ENCODE measurements at places on chromosomes 3 and 15.

DNA sequence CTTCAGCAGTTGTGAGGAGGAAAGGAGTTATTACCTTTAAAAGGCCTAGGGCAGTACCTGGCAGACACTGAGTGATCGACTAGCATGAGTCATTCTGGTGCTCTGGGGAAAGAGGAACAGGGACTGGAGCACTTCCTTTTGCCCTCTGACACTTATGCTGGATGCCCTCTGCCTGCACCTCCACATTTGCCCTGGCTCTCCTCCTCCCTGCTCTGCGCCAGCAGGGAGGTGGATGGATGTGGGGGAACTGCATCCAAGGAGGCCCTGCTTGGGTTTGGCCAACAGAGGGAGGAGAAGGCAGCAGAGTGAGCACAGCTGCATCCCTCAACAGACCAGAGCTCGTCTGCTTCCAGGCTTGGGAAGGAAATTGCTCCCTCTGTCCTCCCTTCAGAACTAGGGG lies 75.0 kb downstream of the SEMA5B start:
- H3K36me3 ChIP-seq: no peaks in the 10 kb centered on the region
- H3K4me1 ChIP-seq: peaks cover 15% of the 10 kb centered on the region
- H3K4me3 ChIP-seq: no peak overlapping the region
- DNase-seq: no peak

GRCh38 chr3:101779047-101779821 lies at the start of gene NXPE3:
TSS of gene NXPE3 (plus strand) at chr3:101779211. CDS start at chr3:101785597, 6,386 bp downstream.
- H3K27me3 ChIP-seq: peaks cover 8% of the 10 kb centered on the region
- peak within 1 kb of the TSS; percentile 95 for H3K4me3 ChIP-seq
- H3K36me3 ChIP-seq: peaks cover 3% of the 10 kb centered on the region
- DNase-seq: peak; percentile 85
- peak within 1 kb of the TSS; percentile 75 for H3K27ac ChIP-seq

GRCh38 chr3:51382947-51383578 lies 2.0 kb upstream of the MANF start:
- no peaks in the 10 kb centered on the region for H3K27me3 ChIP-seq
- peak overlapping the region; percentile 99 for H3K27ac ChIP-seq
- peak overlapping the region; percentile 99 for H3K4me3 ChIP-seq

- peaks cover 10% of the 10 kb centered on the region for H3K4me1 ChIP-seq
- peaks cover 26% of the 10 kb centered on the region for H3K27me3 ChIP-seq
- no peak for DNase-seq
Observed at GRCh38 chr15:40247406-40247971, 8.6 kb downstream of the PAK6 start.

DNA sequence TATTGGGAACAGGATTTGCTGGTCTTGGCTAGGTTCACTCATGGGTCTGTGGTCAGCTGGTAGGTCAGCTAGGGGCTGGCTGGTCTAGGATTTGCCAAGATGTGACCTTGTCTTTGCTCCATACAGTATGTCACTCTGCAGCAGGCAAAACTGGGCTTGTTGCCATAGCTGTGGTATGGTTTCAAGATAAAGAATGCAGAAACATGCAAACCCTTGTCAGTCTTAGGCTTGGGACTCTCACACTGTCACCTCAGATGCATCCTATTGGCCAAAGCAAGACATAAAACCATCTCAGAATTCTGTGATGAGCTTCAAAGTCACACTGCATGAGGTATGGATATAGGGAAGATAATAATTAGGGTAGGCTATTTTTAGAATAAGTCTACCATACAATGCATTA lies 66.6 kb upstream of the TBC1D5 start:
- no peak overlapping the region for H3K27ac ChIP-seq
- no peak for DNase-seq
- no peak overlapping the region for H3K4me3 ChIP-seq
- H3K36me3 ChIP-seq: no peaks in the 10 kb centered on the region

GRCh38 chr3:140022066-140022770 lies 87.2 kb downstream of the CLSTN2 start:
- H3K27me3 ChIP-seq: peaks cover 34% of the 10 kb centered on the region
- no peaks in the 10 kb centered on the region for H3K36me3 ChIP-seq
- peak overlapping the region; percentile 0 for H3K27ac ChIP-seq
- DNase-seq: no peak
- peaks cover 7% of the 10 kb centered on the region for H3K4me1 ChIP-seq

GRCh38 chr15:82625136-82625535 lies 22.0 kb downstream of the CPEB1 start:
- H3K4me3 ChIP-seq: no peak overlapping the region
- H3K27ac ChIP-seq: no peak overlapping the region
- H3K27me3 ChIP-seq: peaks cover 7% of the 10 kb centered on the region
- no peaks in the 10 kb centered on the region for H3K36me3 ChIP-seq
- DNase-seq: no peak

- peaks cover 27% of the 10 kb centered on the region for H3K4me1 ChIP-seq
- peak overlapping the region; percentile 76 for H3K27ac ChIP-seq
- no peaks in the 10 kb centered on the region for H3K27me3 ChIP-seq
- DNase-seq: no peak
Observed at GRCh38 chr15:101288905-101289513, 6.0 kb downstream of the SNRPA1 start.

DNA sequence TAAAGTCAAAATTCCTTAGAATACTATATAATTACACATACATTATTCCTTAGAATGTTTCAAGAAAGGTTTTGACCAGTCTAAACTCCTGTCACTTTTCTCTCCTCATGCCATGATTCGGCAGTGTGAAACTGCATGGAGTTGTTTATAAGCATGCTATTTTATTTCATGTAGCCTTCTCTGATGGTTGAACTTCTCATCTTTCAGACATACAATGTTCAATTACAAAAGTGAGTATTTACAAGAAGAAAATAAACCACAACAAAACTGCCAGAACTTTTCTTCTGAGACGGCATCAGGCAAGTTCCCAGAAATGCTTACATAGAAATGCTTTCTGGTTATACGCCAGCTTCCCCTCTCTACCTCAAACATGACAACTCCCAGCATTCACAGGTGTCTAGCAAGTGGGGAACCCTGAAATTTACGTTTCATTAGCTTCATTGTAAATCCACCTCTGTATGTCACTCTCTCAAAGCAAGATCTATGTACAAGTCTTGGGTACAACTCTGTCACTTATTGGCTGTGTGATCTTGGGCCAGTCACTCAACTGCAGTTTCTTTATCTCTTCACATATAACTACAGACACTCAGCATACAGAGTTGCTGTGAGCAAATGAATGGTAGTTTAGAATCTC lies 42.7 kb downstream of the HDGFL3 start:
- H3K27me3 ChIP-seq: no peaks in the 10 kb centered on the region
- no peak overlapping the region for H3K27ac ChIP-seq
- peaks cover 3% of the 10 kb centered on the region for H3K4me1 ChIP-seq
- no peak overlapping the region for H3K4me3 ChIP-seq
- no peak for DNase-seq

GRCh38 chr15:71281256-71281655 lies 166.0 kb downstream of the THSD4 start:
- no peaks in the 10 kb centered on the region for H3K27me3 ChIP-seq
- no peak for DNase-seq
- no peak overlapping the region for H3K27ac ChIP-seq
- H3K4me1 ChIP-seq: peaks cover 30% of the 10 kb centered on the region
- H3K4me3 ChIP-seq: no peak overlapping the region
- peaks cover 3% of the 10 kb centered on the region for H3K36me3 ChIP-seq

DNA sequence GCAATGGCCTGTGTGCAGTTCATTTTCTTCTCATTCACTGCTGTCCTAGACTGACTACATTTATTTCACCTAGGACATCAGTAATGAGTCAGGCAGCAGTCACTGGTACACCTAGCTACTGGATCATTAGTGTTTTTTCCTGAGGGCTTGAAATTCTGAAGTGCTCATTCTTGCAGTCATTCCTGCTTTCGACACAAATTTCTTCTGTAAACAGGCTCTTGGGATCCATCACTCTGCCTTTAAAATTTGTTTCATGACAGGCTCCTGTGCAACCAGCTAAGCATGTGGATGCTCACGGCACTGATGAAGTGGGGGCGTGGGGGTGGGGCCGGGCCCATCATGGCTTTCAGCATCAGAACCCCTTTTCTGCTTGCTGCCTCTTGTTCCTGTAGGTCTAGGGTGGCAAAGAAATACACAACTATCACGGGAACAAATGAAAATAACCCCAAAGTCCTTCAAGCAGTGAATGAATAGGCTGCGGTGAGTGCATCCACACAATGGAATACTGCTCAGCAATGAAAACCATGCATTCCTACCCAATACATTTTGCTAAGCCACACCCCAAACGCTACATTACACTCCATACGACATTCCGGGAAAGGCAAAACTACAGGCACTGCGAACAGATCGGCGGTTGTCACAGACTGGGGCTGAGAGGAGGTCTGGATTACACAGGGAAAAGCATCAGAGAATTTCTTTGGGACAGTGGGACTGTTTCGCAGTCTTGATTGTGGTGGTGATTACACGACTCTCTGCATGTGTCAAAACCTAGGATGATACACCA lies 9.3 kb upstream of the MELTF start:
- peaks cover 3% of the 10 kb centered on the region for H3K36me3 ChIP-seq
- no peak overlapping the region for H3K4me3 ChIP-seq
- DNase-seq: no peak
- no peaks in the 10 kb centered on the region for H3K4me1 ChIP-seq
- H3K27ac ChIP-seq: no peak overlapping the region

- DNase-seq: no peak
- H3K27me3 ChIP-seq: no peaks in the 10 kb centered on the region
- H3K4me1 ChIP-seq: no peaks in the 10 kb centered on the region
- peak overlapping the region; percentile 92 for H3K27ac ChIP-seq
- H3K4me3 ChIP-seq: no peak overlapping the region
Observed at GRCh38 chr15:93121973-93122910, 33.2 kb upstream of the RGMA start.

GRCh38 chr15:91055548-91056331 lies 33.3 kb upstream of the VPS33B start:
- no peak overlapping the region for H3K4me3 ChIP-seq
- H3K27me3 ChIP-seq: peaks cover 73% of the 10 kb centered on the region
- no peak for DNase-seq
- no peak overlapping the region for H3K27ac ChIP-seq
- no peaks in the 10 kb centered on the region for H3K4me1 ChIP-seq

DNA sequence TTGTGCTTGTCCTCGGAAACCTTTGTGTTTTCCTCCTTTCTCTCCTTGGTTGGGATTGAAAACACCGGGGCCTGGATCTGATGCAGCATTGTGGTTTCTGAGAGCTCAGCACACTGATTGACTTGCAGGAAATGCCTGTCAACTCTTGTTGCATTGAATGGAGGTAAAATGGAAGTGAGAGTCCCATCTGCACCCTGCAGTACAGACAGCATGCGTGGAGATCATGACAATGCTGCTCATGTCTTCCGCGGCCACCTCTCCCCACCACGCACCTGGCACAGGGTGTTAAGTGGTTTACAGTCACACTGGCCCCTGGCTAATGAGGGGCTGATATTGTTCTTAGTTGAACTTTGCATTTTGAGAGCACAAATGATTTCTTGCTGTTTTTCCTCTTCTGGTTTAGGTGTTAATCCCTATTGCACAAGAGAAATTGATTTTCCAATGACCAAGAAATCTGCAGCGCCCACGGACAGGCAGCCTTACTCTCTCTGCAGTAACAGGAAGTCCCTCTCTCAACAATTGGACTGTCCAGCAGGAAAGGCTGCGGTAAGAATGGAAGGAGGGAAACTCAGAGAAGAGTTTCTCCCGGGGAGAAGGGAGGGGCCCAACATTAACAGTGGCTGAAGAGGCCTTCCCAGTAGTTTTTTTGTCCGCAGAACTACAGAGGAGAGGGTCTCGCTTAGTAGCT lies 58.5 kb downstream of the STARD5 start:
- no peaks in the 10 kb centered on the region for H3K36me3 ChIP-seq
- H3K4me1 ChIP-seq: peaks cover 16% of the 10 kb centered on the region
- H3K27ac ChIP-seq: peak overlapping the region; percentile 30
- peaks cover 31% of the 10 kb centered on the region for H3K27me3 ChIP-seq
- no peak for DNase-seq
- H3K4me3 ChIP-seq: peak overlapping the region; percentile 76

DNA sequence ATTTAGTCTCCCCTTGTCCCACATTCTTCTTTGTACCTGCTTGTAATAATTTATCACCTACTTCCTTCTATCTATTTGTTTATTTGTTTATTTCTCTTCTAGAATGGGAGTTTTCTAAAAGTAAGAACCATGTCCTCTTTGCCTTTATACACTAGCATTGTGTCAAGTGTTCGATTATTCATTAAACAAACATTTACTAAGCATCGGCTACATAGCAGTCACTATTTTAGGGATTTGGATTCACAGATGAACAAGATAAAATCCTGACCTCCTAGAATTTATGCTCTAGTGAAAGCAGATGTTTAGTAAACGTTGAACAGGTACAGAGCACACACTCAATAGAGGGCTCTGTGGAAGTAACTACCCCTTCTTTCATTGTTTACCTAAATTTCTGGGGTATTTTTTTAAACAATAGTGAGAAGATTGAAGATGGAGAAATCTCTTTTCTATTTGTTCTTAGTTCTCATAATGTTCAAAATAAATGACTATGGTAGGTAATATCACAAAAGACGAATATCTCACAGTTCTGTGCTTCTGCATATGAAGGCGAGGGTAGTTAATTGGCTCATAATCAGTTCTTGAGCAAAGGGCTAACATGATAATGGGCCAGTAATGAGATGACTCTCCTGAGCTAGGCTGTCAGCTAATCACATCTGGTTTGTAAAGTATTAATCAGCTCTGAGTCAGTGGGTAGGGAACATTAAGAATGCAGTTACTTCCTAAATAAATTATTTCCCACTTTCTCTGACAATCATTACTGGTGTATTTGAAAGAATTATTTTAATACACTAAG lies 111.9 kb downstream of the SLC9A9 start:
- H3K36me3 ChIP-seq: no peaks in the 10 kb centered on the region
- H3K4me3 ChIP-seq: no peak overlapping the region
- DNase-seq: no peak
- H3K27ac ChIP-seq: no peak overlapping the region
- no peaks in the 10 kb centered on the region for H3K27me3 ChIP-seq

GRCh38 chr3:62416144-62416543 lies 42.8 kb upstream of the FEZF2 start:
- peaks cover 27% of the 10 kb centered on the region for H3K4me1 ChIP-seq
- peaks cover 39% of the 10 kb centered on the region for H3K27me3 ChIP-seq
- no peaks in the 10 kb centered on the region for H3K36me3 ChIP-seq
- H3K27ac ChIP-seq: no peak overlapping the region
- DNase-seq: no peak
- peak overlapping the region; percentile 14 for H3K4me3 ChIP-seq

- peak overlapping the region; percentile 59 for H3K27ac ChIP-seq
- no peaks in the 10 kb centered on the region for H3K36me3 ChIP-seq
- DNase-seq: no peak
- H3K4me3 ChIP-seq: no peak overlapping the region
Observed at GRCh38 chr3:188832961-188833721, 338.6 kb upstream of the TPRG1 start.

GRCh38 chr3:67047051-67047450 lies 48.9 kb downstream of the KBTBD8 start:
- peaks cover 6% of the 10 kb centered on the region for H3K4me1 ChIP-seq
- DNase-seq: no peak
- no peak overlapping the region for H3K4me3 ChIP-seq
- H3K27ac ChIP-seq: no peak overlapping the region
- no peaks in the 10 kb centered on the region for H3K36me3 ChIP-seq

DNA sequence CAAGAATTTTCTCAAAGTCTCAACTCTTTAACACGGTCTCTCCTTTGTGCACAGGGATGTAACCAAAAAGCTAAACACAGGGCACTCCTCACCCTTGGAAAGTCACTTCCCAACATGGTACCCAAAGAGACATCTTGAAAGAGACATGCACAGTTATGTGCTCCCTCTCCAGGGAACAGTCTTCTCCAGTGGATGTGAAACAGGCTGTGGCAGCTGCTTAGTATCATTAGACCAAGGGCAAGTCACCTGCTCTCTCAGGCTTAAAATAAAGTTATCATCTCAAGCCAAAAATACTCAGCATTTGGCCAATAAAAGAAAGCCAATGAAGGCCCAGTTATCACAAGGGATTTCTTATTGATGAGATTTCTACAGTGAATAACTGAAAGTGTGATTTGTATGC lies 128.3 kb downstream of the WDR76 start:
- H3K36me3 ChIP-seq: no peaks in the 10 kb centered on the region
- H3K27ac ChIP-seq: no peak overlapping the region
- peaks cover 3% of the 10 kb centered on the region for H3K27me3 ChIP-seq
- no peak overlapping the region for H3K4me3 ChIP-seq
- H3K4me1 ChIP-seq: peaks cover 4% of the 10 kb centered on the region

Data from type B pancreatic cell (in vitro differentiated cells).